ENCODE measurements at places on chromosomes 1 and 21.

GRCh38 chr21:45867041-45867666, 114.4 kb upstream of the COL6A1 start:
- DNase-seq: no peak

- no peak for DNase-seq
These were observed 393.0 kb upstream of the PLXNA2 start for GRCh38 chr1:208637181-208637580.

DNA sequence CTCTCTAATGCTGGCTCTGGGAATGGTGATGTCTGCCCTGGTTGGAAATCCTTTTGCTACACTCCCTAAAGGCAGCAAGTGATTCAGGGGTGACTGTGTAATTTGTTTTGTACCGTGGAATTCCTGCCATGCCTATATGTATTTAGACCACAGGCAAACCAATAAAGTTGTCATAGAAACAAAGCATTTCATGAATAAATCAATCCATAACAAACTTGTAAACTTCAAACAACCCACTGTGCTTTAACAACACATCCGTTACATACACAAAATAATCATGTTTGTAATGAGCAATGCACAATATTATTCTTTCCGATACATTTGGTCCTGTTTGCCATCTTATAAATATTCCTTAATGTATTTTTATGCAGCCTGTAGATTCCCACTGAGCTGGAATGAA, 330.3 kb upstream of the SNX7 start:
- DNase-seq: no peak

DNA sequence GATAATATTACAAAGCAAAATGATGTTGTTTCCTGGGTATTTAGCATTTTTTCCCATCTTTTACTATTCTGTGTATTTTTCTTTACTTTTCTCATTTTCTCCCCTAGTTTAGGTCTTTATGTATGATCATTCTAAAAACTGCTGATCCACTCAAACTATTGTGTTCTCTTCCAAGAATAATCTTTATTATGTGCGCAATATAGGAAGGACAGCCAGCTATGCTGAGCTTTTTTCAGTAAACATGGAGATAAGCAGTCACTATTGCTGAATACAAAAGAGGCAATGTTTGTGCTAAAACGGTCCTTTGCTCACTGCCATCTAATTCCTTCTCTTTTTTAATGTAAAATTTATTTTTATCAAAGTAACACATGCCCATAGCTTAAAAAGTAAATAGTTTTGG, 6.7 kb upstream of the PTBP2 start:
- no peak for DNase-seq

- no peak for DNase-seq
These were observed 176.2 kb upstream of the PRMT6 start for GRCh38 chr1:106880226-106880625.
